ENCODE measurements at places on chromosomes 1 and 21. TPM values are rescaled to one million over a fixed set of nuclear protein-coding genes. Genes with fewer than 3 reads are reported as not detected.

GRCh38 chr1:217539510-217539909 is 91.4 kb downstream of the GPATCH2 start:
- DNase-seq: no peak

DNA sequence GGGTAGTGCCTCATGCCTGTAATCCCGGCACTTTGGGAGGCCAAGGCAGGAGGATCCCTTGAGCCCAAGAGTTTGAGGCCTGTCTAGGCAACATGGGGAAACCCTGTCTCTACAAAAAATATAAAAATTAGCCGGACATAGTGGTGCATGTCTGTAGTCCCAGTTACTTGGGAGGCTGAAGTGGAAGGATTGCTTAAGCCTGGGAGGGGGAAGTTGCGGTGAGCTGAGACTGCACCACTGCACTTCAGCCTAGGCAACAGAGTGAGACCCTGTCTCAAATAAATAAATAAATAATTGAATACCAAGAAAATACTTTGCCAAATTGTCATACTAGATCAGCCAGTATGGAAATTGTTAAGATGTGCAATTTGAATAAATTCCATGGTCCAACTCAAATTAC is 5.9 kb upstream of the RBBP5 start:
- no peak for DNase-seq

- DNase-seq: no peak
Observed at GRCh38 chr1:65011983-65012382, 45.6 kb upstream of the JAK1 start.

DNA sequence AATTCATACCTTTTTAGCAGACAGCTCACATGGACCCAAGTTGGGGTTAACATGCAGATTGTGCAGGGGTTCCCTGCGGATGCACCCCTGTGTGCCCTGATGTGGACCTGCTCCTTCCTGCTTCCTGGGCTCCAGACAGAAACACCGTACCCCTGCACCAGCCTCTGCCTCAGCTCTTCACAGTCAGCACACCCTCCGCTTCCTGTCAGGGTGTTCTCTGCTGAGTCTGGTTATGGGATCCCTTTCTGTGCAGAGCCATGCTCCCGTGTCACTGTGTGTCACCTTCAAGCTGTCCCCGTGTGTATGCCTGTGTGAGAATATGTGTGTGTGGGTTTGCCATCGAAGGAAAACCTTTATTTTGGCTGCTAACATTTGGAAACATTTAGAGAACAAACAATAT is 48.7 kb upstream of the KCNJ15 start:
- no peak for DNase-seq

GRCh38 chr21:32340863-32341848 is 42.5 kb downstream of the MRAP start:
- DNase-seq: no peak

NPL gene
- polyA plus RNA-seq: 4.5 TPM
